ENCODE measurements at places on chromosomes 4 and X.

DNA sequence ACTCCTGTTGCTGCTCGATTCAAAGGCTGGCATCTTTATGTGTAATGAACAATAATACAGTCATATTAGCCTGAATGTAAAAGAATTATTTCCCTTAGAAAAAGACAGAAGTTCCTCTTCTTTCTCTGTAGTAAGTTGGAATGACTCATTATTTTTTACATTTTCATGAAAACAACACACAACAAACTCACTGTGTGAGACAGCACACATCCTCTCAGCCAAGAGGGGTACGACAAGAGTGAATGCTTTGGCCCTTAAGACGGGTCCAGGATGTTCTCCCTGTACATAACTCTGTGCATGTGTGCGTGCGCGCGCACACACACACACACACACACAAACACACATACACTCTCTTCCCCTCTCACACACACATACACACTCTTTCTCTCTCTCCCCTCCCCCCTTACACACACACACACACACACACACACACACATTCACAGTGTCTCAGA is 72.8 kb downstream of the MANBA start:
- DNase-seq, result no peak

DNA sequence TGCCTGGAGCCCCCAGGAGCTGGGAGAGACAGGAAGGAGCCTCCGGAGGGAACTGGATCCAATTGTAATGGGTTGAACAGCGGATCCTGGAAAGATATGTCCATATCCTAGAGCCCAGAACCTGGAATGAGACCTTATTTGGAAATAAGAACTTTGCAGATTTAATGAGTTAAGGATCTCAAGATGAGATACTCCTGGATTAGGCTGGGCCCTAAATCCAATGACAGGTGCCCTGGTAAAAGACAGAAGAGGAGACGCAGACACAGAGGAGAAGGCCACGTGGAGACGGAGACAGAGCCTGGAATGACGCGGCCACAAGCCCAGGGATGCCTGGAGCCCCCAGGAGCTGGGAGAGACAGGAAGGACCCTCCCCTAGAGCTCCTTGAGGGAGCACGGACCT is 34.1 kb downstream of the P2RY8 start:
- no peak for DNase-seq

DNA sequence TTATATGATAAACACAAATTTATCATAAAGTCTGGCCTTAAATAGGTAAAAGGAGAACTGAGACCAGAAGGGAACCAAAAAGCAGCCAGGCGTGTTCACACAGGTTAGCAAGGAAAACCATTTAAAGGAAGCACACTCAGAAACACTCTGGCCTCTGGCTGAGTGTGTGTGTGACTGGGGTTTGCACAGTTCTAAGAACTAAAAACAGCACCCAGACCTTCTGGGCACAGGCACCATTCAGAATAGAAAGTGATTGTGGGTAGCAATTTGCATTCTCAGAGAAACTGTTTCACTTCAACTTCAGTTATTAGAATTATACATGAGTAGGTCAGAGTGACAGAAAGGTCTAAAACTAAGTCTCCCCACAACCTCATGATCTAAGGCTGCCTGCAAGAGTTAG is 10.0 kb downstream of the GPR82 start:
- DNase-seq, result no peak

GRCh38 chrX:872090-872489 is 241.5 kb downstream of the SHOX start:
- no peak for DNase-seq

DNA sequence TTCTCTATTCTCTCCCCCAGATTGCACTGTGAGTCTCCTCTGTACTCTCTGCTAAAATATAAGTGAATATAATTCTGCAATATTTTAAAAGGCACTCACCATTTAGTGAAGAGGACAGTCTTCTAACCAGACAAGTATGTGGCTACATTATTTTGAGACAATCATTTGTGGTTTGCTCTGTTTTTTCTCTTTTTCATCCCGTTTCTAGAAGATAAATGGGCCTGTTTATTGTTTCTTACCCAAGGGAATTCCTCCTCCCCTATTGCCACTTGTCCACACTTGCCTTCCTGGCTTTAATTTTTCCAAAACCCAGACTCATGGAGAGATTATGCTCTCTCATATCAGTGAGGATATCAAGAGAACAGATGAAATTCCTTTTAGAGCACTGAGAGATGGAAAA is 18.6 kb upstream of the IL13RA2 start:
- DNase-seq, result no peak

- DNase-seq, result no peak
Observed at GRCh38 chr4:64144994-64145393, 264.3 kb downstream of the TECRL start.

DNA sequence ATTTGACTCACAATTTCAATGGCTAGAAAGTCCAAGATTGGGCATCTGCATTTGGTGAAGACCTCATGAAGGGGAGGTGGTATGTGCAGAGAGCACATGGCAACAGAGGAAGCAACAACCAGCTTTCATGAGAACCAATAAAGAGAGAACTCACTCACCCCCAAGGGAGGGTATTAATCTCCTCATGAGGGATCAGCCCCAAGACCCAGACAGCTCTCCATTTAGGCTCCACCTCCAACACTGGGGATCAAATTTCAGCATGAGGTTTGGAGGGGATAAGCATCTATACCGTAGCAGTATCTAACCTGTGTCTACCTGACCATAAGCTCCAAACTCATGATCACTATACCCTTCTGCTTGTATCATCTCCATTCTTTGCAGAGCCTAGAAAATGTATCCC is 9.3 kb upstream of the TBC1D19 start:
- DNase-seq, result no peak

DNA sequence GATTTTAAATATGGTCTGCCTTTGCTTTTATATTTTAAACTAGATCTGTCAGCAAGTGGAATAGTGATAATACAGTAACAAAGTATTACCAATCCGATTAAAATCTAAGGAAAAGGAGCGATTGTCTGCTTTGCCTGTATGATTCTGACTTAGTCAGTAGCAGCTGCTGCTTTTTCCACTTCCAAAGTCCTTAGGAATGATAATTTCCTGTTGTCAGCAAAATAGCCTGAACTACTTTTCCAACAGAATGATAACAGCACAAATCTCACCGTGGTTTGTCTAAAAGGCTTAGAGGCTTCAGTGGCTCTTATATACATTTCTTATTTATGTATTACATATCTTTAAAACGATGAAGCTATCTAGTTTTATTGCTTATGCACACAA is 290.0 kb downstream of the ANK2 start:
- no peak for DNase-seq

GRCh38 chr4:24736066-24736465 is 59.3 kb upstream of the SOD3 start:
- DNase-seq, result peak; percentile 35

GRCh38 chr4:26171941-26172340 is 148.9 kb upstream of the RBPJ start:
- peak; percentile 31 for DNase-seq

GRCh38 chr4:5750946-5751665 is 40.1 kb downstream of the EVC start:
- peak; percentile 82 for DNase-seq

DNA sequence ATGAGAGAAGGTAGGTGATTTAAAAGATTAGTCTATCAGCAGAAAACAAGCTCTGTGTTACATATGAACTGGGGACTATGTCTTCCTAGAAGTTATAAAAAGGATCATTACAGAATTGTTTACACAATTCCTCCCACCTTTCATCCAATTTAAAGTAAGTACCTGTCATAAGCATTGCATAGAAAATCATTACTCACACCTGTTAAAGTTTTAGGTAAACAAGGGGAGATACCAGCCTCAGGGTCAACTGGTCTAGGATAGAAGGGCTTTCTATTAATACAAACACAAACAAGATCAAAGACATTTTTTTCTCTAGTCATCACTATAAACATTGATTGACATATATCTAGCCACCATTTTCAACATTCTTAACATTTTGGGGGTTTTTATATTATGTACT is 333.9 kb downstream of the ARHGAP24 start:
- no peak for DNase-seq

DNA sequence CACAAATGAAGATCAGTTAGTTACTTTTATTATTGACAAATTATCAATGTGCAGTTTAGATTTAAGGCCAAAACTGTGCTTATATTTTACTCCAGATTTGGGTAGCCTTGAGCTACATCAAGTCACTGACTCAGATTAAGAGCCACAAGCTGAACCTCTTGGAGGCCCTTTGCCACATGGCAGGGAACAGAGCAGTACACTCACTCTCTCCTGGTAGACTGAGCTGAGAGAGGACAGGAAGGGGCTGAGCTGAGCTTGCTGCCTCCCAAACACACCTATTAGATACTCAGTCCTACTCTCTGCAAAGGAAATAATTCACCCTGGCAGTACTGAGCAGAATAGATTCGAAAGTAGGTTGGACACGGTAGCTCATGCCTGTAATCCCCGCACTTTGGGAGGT is 7.8 kb downstream of the STAP1 start:
- DNase-seq, result no peak

- no peak for DNase-seq
Observed at GRCh38 chrX:142149919-142150318, 55.2 kb downstream of the MAGEC2 start.

- DNase-seq, result no peak
Observed at GRCh38 chr4:148514581-148514980, 72.4 kb upstream of the NR3C2 start.

- no peak for DNase-seq
Observed at GRCh38 chrX:117138070-117138469, 675.3 kb upstream of the CT83 start.

- no peak for DNase-seq
Observed at GRCh38 chr4:86948276-86948675, 13.5 kb downstream of the AFF1 start.

GRCh38 chr4:102606261-102606660 is 105.1 kb downstream of the NFKB1 start:
- DNase-seq, result no peak

GRCh38 chrX:25005382-25006185 is 10.2 kb downstream of the ARX start:
- DNase-seq, result no peak

GRCh38 chr4:78092850-78093249 is 35.7 kb downstream of the FRAS1 start:
- DNase-seq, result no peak

DNA sequence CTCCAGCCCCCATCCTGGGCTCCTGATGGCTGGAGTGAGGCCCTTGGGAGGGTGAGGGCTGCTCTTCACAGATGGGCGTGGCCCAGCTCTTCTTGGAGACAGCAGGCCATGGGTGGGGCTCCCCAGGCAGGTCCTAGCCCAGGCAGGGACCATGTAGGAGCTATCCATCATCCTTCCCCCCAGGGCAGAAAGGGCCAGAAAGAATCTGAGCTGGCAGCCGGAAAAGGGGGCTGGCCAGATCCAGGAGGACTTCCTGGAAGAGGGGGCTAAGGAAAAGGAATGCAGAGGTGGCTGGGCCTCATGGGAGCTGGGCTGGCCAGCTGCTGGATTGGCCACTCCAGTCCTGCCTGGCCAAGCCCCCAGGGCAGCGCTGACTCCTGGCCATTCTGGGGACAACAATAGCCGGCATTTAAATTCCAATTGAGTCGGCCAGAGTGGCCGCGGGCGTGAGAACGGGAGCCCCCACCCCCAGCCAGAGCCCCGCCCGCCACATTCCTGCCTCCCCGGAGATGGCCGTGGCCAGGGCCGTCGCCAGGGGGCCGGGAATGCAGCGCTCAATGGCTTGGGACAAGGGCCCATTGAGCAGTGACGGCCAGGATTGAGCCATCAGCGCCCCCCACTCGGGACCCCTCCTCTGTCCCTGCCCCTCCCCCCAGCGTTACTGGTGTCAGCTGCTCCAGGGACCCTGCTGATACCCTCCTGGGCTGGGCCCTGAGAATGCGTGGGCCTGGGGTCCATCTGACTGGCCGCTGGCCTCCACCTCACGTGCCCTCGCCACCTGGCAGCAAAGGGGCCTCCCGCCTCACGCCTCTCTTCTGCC is 15.1 kb upstream of the FGFR3 start:
- peak; percentile 88 for DNase-seq

DNA sequence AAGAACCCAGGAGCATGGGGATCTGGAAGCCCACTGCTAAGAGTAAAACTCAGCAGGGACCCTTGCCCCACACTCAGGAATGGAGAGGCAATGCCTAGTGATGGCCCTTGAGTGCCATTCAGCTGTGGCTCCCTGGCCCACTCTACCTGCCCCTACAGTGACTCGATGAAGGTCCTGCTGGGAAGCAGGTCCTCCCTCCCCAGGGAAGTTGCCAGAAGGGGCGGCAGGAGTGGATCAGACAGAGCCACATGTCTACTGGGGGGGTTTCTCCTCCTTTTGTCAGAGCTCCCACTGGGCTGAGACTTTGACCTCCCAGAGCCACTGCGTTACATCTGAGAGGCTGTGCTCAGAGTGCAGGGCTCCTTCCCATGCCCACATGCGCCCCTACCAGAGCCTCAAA is 1.2 kb downstream of the SLC10A3 start:
- no peak for DNase-seq

- peak; percentile 29 for DNase-seq
Observed at GRCh38 chr4:107153228-107153627, 117.1 kb upstream of the DKK2 start.

DNA sequence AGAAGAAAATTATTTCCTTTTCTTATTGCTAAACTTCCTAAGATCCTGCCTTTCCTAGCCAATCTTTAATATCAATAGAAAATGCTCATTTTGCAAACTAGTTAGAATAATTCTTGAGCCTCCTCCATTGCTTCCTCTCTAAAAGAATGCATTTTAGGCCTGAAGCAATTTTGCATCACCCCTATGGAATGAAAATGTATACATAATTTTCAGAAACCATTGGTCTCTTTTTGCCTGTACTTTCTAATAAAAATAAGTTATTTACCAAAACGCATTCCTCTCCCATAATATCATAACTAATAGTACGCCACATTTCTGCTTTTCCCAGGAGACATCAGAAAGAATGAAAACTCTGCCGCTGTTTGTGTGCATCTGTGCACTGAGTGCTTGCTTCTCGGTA is 1.7 kb downstream of the MUC7 start:
- DNase-seq, result peak; percentile 56

DNA sequence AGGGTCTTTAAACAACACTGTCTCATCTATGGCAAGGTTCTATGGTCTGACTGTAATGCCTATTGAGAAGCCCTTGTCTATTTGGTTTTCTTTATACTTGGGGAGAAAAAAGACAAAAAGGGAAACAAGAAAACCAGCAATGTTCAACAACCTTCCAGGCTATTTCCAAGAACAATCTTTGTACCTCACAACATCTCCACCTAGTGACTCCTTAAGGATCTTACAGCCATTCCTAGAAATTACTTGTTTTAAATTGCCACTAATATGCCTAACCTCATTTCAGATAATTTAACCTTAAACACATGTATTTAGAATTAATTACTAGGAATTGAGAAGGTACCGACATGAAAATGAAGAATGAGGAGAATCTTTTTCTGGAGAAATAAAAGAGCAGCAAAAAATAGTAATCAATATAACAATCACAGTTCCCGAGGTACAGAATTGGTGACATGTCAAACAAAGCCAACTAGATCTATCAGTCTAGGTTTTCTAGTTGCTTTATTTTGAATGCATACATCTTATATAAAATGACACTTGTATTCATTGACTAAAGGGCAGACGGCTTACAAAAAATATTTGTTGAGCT is 1.6 kb upstream of the RBM46 start:
- peak; percentile 39 for DNase-seq

- DNase-seq, result no peak
Observed at GRCh38 chr4:113080050-113080449, 30.6 kb downstream of the ANK2 start.

- no peak for DNase-seq
Observed at GRCh38 chr4:70360460-70360859, at the start of gene SMR3A. SMR3A (plus strand) TSS chr4:70360760; CDS start chr4:70362116, 1,356 bp downstream.

Data from EH (cell line).